ENCODE measurements at places on chromosomes 1 and 21.
A peak's percentile ranks its signal among the peaks of the same experiment; 100 is the strongest.

GRCh38 chr1:160078512-160079195, 2.7 kb upstream of the KCNJ9 start:
- no peak for DNase-seq

DNA sequence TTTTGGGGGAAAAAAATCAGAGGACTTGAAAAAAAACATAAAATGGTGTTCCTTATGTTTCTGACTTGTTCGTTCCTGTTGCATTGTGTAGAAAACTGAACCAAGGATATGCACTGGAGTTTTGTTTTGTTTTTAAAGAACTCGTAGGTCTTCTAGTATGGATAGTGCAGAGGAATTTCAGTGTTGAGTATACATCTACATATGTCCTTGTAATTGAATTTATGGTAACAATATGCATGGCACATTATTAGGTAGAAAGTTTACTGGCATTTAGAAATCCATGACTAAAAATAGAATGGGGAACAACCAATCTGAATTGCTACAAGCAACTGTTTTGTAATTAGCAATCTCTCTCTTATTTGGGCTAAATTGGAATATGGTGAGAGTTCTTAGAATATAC, 188.3 kb upstream of the ZRANB2 start:
- DNase-seq: no peak

DNA sequence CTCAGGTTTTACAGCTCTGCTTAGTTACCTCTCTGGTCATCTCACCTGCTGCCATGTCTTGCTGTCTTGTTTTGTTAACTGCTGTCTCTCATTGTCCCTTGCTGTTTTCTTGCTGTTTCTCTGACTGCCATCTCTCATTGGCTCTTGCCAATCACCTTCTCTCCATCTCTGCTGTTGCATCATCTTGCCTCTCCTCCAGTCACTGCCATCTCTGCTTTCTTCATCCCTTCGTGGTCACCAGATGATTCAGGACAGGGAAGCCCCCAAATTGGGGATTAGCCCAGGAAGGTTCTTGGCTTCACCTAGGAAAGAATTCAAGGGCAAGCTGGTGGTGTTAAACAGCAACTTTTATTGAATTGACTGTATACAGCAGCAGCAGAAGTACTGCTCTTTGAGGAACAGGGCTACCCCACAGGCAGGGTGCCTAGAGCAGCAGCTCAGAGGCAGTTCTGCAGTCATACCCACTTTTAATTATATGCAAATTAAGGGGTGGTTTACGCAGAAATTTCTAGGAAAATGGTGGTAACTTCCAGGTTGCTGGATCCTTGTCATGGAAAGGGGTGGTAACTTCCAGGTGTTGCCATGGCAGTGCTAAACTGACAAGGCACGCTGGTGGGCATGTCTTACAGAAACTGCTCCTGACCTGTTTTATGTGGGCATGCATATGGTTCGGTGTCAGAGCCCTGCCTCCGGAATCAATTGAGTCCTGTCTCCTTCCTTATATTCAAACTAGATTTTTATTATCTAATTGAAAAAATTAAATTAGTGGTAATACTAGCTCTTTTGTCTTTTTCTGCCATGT, 33.4 kb downstream of the SUCO start:
- DNase-seq: no peak

- peak; percentile 1 for DNase-seq
Measured at GRCh38 chr1:40362699-40363098, 10.8 kb upstream of the SMAP2 start.

DNA sequence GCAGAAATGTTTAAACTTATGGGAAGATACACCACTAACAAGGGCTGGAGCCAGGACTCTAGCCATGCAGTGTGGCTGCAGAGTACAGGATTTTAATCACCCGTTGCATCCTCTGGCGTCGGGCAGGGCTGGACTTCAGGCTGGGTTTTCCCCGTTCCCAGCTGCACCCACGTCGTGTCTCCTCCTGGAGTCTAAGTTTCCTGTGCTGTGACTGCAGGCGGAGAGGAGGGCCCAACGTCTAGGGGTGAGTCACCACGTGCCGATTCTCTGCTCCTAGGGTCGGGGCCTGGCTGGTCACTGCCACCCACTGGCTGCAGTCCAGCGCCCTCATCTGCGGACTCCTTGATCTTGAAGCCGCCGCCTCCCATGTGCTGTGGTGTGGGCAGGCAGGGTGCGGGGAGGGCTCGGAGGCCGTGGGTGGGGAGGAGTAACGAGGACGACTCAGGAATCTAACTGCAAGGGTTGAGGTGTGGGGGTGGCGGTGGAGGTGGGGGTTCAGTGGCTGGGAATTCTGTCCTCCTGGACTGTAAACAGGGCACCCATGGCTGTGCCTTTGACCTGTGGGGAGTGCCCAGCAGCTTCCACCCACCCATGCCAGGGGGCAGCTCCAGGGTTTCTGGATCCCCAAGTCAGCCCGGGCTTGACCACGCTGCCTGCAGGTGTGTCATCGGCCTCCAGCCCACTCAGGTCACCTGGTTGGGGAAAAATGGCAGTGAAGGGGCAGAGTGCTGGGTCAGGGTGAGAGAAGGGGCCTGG, 77.8 kb downstream of the ALPL start:
- DNase-seq: peak; percentile 38

DNA sequence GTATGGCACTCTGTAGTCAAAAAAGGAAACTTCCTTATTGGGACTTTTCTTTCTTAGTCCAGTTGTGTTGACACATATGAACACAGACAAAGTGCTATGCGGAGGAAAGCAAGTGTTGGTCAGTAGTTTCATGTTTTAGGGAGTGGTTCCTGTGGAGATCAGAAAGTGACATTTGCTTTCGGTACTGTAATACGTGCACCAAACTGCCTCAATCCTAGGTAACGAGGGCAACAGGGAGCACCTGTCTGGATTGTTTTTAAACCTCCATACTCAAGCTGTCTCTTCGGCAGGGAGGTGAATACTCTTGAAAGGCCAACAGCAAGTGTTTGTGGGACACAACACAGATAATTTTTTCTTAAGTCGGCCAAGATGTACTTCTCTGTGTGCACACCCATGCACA, 9.1 kb downstream of the RHOU start:
- DNase-seq: no peak

DNA sequence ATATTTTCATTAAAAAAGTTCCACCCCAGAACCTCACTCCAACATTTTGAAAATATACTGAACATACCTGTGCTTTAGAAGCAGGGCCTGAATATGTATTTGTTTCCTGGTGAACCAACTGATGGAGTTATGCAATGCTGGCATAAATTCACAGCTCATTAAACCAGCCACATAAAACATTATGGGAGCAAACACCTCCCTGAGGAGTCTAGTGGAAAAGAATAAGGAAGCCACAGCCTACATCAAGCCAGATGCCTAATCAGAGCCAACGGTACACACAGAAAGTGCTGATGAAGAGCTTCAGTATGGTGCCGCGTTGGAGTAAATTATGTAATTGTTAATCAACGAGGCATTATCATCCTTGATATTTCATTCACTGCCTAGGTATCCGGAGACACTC, 199.5 kb downstream of the AJAP1 start:
- DNase-seq: no peak

DNA sequence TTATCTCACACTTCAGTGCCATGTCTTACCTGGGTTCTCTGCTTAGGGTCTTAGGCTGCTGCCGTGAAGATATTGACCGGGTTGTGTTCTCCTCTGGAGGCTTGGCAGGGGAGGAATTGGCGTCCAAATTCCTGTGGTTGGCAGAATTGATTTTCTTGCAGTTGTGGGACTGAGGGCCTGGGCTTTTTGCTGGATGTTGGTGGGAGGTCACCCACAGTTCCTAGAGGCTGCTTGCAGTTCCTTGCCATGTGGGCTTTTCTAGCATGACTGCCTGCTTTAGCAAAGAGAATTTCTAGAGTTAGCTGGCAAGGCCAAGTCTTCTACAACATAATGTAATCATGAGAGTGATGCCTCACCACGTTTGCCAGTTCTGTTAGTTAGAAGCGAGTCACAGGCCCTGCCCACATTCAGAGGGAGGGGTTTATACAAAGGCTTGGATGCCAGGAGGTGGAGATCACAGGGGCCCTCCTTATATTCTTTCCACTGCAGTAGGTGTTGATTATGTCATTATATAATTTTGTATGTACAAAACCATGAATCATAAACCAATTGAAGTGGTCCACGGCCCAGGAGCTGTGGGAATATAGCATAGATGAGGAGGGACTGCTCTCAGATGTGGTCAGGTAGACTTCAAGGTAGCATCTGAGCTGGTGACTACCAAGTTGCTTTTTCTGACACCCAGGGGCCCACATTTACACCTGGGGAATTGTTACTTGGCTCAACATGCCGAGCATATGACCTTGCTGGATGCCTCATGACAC, 6.6 kb downstream of the UBL4B start:
- no peak for DNase-seq

DNA sequence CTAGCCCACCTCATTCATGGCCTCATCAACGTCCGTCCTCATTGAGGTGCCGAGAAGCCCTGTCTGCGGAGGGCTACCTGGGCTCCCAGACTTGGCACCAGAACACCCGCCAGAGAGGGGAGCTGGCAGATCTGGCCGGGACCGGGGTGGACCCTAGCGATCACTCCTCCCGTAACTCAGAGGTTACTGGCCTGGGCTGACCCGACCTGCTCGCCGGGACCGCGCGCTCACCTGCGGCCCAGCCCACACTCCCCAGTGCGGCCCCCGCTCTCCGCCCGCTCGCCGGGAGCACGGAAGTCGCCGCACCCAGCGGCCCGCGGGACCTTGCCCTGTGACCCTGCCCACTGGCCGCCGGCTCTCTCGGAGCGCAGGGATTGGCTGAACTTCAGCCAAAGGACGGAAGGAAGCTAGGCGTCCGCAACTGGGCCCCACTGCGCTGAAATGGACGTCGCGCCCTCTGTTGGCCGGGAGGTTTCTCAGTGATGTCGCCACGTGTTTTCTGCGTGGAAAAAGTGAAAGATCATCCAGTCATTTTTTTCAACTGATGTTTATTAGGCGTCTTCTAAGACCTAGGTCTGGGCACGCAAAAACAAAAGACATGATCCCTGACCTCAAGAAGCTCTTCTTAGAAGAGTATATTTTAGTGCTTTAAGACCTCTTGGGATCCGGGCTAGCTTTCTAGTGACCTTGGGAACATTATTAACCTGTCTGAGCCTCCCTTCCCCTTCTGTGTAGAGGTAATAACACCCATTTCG, at the start of gene SMIM12:
Gene SMIM12 (minus strand): TSS at position 304 of the 755 bp plus-strand sequence. CDS start 3,772 bp downstream, outside the sequence.
- DNase-seq: peak; percentile 62

DNA sequence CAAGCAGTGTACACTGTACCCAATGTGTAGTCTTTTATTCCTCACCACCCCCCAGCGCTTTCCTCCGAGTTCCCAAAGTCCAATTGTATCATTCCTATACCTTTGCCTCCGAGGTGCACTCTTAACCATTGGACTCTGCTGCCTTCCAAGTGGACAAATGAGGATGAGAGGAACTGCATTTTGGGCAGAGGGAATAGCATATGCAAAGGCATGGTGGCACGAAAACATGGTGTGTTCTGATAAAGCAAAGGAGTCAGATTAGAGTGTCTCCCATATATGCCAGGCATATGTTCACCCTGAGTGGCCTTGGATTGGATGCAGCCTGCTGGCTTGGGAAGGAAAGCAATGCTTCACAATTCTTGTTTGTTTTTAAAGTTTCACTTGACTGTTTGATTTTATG, 25.5 kb downstream of the FGGY start:
- no peak for DNase-seq

GRCh38 chr1:70415882-70416281, 4.8 kb downstream of the CTH start:
- DNase-seq: no peak

GRCh38 chr1:153292185-153292584, 20.6 kb downstream of the PGLYRP3 start:
- no peak for DNase-seq

DNA sequence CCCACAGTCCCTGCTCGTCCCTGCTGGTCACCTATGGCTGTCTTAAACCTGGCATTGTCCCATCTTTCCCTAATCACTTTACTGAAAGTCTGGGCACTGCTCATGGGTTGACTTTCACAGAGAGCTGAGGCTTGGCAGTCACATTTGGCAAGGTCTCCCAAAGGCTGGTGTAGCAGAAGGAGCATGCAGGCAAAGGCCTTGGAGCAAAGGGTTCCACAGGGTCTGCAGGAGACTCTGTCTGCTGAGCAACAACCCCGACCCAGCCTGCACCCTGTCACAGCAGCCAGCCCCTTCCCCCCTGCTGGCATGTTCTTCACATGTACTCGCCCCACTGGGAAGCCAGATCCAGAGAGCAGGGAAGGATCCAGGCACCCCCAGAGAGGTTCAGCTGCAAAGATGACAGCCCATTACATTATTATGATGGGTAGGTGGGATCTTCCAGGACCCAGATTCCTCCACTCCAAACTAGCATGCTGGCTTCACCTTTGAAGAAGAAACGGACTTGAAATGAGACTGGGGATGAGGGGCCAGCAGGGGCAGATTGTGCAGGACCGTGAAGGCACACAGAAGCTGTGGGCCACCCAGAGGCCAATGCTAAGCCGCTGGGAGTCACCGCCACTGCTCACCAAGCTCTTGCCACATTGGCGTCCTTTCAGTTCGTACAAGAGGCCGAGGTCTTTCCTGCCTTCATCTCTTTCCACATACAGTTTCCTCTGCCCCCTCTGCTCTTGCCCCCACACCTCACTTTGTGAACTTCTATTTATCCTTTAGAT, 14.2 kb upstream of the TMEM125 start:
- DNase-seq: no peak

DNA sequence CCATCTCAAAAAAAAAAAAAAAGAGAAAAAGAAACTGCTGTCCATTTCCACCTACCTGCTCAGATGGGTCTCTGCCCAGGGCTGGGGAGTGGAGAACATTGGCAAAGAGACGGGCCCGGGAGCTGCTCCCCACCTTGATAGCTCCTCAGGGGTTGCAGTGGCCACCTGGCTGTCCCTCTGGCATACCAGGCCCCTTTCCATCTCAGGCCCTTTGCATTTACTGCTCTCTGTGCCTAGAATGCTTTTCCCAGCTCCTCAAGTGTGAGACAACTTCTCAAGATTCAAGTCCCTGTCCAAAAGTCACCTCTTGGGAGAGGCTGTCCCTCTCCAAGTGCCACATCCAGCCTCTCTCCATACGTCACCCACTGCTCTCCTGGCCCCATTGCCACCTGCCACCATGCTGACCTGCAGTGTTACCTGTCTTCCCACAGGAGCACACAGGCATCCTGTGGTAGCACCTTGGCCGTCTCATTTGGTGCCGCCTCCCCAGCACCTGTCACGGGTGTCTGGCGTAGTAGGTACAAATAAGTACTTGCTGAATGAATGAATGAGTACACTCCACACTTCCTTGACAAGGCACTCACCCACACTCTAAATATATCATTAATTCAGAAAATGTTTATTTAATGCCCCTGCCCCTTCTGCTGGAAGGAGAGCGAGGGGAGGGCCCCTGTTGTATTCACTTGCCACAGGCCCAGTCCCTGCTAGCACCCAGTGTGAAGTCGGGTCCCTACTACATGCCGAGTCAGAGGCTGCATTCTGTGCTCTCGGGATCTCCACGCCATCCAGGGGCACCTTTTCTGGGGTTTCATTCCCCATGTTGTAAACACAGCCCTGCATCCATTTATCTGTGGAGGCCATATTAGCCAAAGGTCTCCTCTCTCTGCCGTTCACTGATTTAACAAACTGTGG, 48.8 kb downstream of the DISP3 start:
- DNase-seq: no peak
